Breast epithelium (tissue), 4 donors: ENCODE measurements at places on chromosomes 6 and 20. TPM values are rescaled to one million over a fixed set of nuclear protein-coding genes. Genes with fewer than 3 reads are reported as not detected.

DNA sequence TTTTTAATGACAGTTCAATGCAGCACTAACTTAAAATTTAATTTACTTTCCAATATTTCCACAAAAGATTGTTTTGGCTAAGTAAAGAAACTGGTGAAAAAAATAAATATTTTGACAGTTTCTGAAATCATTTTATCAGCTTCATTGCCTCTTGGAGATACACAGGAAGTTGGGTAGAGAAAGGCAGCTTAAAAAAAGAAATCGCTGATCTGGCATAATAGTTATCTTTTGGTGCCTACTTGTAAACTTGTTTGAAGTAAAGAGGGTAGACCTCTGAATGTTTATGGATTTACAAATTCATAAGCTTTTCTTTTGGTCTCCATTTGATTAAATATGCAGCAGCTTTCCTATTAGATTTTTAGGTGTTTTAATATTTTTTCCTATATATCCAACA, 103.4 kb downstream of the RTN4IP1 start:
- no peaks in the 10 kb centered on the region for H3K36me3 ChIP-seq
- no peaks in the 10 kb centered on the region for H3K27me3 ChIP-seq
- no peaks in the 10 kb centered on the region for H3K4me1 ChIP-seq
- H3K4me3 ChIP-seq, result no peak overlapping the region
- DNase-seq, result no peak
- H3K27ac ChIP-seq, result no peak overlapping the region

GRCh38 chr6:28929887-28930620, 6.3 kb upstream of the TRIM27 start:
- no peaks in the 10 kb centered on the region for H3K36me3 ChIP-seq
- no peaks in the 10 kb centered on the region for H3K4me1 ChIP-seq
- H3K27ac ChIP-seq, result no peak overlapping the region
- no peak for DNase-seq
- H3K4me3 ChIP-seq, result no peak overlapping the region

GRCh38 chr6:110951008-110951407, 7.5 kb upstream of the GTF3C6 start:
- no peak overlapping the region for H3K4me3 ChIP-seq
- no peaks in the 10 kb centered on the region for H3K4me1 ChIP-seq
- no peak overlapping the region for H3K27ac ChIP-seq
- H3K36me3 ChIP-seq, result no peaks in the 10 kb centered on the region

MYO6 gene
- total RNA-seq, result 89.5 TPM

- no peak overlapping the region for H3K27ac ChIP-seq
- H3K36me3 ChIP-seq, result no peaks in the 10 kb centered on the region
- no peaks in the 10 kb centered on the region for H3K27me3 ChIP-seq
- no peak overlapping the region for H3K4me3 ChIP-seq
- peaks cover 26% of the 10 kb centered on the region for H3K4me1 ChIP-seq
These were observed 1.8 kb upstream of the CCND3 start for GRCh38 chr6:41943456-41943855.

DNA sequence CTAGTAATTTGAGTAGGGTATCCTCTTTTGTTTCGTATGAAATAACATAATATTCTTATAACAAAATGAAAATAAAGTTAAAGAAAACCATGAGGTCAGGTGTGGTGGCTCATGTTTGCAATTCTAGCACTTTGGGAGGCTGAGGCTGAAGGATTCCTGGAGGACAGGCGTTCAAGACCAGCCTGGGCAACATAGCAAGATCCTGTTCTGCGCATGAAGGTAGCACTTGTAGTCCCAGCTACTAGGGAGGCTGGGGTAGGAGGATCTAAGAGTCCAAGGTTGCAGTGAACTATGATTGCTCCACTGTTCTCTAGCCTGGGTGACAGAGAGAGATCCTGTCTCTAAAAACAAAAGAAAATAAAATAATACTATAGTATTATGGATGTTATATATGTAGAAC, 145.6 kb downstream of the PDSS2 start:
- H3K36me3 ChIP-seq, result no peaks in the 10 kb centered on the region
- no peaks in the 10 kb centered on the region for H3K4me1 ChIP-seq
- H3K4me3 ChIP-seq, result no peak overlapping the region
- no peak for DNase-seq
- H3K27me3 ChIP-seq, result no peaks in the 10 kb centered on the region

GRCh38 chr6:63458480-63459115, 113.7 kb upstream of the LOC128125822 start:
- no peaks in the 10 kb centered on the region for H3K27me3 ChIP-seq
- no peaks in the 10 kb centered on the region for H3K36me3 ChIP-seq
- H3K27ac ChIP-seq, result no peak overlapping the region
- no peak overlapping the region for H3K4me3 ChIP-seq
- no peaks in the 10 kb centered on the region for H3K4me1 ChIP-seq

DNA sequence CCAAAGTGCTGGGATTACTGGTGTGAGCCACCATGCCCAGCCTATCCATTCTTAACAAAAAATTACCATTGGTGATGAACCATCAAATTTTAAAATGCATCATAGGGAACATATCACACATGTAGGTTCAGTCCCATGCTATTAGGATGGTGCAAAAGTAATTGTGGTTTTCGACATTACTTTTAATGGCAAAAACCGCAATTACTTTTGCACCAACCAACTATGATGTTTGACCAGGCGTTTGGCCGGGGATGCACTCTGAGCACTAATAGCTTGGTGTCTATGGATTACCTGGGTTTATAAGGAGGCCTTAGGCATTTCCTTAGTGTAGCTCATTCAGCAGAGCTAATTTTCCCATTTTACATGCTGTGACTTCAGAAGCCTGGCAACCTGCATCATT, 246.5 kb upstream of the SUPT3H start:
- DNase-seq, result no peak

DNA sequence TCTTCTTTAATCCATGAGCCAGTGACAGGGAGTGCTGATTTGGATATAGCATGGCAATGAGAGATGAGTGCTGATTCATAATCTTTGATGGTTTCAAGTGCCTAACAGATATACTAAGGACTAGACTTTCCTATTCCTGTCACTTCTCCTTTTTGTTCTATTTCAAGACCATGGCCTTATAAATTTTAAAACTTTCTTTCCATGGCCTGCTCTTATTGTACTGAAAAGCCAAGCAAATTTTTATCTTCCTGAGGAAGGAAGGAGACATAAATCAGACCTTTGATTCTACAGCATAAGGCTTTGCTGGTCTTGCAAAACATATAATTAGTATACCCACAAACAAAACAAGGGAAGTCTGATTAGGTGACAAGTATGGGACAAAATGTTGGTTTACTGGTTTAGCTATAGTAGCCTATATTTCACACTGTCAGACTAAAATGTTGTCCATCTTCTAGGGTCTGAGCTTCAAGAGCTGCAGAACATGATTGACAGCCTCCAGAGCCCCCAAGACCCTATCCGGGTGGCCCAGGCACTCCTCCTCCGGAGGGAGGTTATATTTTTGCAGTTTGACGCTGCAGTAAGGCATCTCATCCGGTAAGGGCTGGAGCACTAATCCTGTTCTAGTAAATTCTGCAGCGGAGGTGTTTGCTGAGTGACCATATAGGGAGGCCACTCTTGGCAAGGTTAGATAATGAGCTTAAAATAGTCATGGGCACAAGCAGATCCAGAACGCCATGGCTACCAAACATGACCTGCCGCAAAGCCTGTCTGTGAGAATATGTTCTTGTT, 82.3 kb downstream of the CD164 start:
- no peaks in the 10 kb centered on the region for H3K27me3 ChIP-seq
- DNase-seq, result no peak
- H3K27ac ChIP-seq, result no peak overlapping the region
- H3K4me1 ChIP-seq, result no peaks in the 10 kb centered on the region

DNA sequence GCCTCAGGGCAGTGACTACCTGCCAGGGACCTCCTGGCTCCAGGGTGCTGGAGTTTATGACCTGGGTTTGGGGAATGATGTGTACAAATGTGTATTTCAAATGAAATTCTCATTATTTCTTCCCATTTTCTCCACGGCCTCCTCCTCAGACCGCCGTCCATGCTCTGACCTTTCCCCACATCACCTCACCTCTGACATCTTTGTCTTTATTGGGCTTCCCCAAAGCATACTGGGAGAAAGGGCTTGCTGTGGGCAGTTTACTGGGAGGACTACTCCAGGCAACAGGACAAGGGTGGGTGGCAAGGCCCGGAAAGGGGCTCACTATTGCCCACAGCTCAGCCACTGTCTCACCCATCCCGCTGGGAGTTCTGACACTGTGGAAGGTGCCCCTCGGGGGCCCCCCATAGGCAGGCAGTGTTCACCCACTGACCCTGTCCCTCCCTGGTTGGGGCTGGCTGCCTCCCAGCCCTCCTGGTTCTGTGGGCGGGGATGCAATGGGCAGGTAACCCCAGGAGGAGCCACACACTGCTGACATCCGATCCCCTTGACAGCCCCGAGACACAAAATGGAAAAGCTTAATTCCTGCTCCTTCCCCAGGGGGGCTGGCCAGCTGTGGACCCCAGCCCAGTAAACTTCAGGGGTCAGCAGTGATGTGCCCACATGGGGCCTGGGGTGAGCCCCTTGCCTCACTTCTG, 39.8 kb upstream of the CST7 start:
- no peak for DNase-seq
- H3K27ac ChIP-seq, result no peak overlapping the region
- H3K4me1 ChIP-seq, result no peaks in the 10 kb centered on the region
- H3K36me3 ChIP-seq, result no peaks in the 10 kb centered on the region
- no peak overlapping the region for H3K4me3 ChIP-seq
- H3K27me3 ChIP-seq, result no peaks in the 10 kb centered on the region

GRCh38 chr20:3340443-3340842, 67.0 kb downstream of the DNAAF9 start:
- H3K27me3 ChIP-seq, result no peaks in the 10 kb centered on the region
- no peak for DNase-seq
- no peak overlapping the region for H3K27ac ChIP-seq
- no peaks in the 10 kb centered on the region for H3K36me3 ChIP-seq
- no peaks in the 10 kb centered on the region for H3K4me1 ChIP-seq

ACOT13 gene
- total RNA-seq, result 6.3 TPM

DNA sequence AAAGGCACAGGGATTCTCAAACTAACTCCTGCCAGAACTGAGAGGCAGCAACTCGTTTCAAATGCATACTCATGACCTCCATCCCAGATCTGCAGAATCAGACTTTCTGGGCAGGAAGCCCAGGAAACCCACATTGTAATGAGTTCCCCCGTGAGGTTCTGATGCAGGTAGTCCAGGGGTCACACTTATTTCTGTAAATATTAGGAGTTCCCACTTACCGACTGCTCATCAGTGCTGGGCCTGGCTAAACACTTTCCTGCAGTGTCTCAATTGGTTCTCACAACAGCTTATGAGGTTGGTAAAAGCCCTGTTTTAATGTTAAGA, 11.6 kb downstream of the DUSP15 start:
- DNase-seq, result no peak
- no peak overlapping the region for H3K4me3 ChIP-seq
- H3K27ac ChIP-seq, result no peak overlapping the region
- H3K36me3 ChIP-seq, result no peaks in the 10 kb centered on the region

HLA-DOA gene
- total RNA-seq, result 2.1 TPM

- DNase-seq, result no peak
- peaks cover 10% of the 10 kb centered on the region for H3K4me1 ChIP-seq
- H3K4me3 ChIP-seq, result no peak overlapping the region
- no peak overlapping the region for H3K27ac ChIP-seq
These were observed 7.8 kb upstream of the NR2E1 start for GRCh38 chr6:108157981-108158525.

RSPO4 gene
- total RNA-seq, result not detected

DNA sequence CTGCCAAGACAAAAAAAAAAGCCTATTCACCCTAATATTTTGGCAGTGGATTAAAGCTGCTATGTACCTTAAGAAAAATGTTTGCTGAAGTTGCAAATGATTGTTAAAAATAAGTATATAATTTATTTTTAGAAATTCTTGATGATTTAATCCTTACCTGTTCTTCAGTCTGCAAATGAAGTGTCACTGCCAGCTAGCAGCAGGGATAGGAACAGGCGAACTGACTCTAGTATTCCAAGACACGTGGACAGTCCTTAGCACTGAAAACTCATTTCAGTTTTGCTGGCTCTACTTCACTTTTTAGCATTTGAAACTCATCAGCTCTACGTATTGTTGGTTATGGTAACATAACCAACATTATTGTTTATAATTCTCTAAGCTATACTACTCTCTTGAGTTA, 204.4 kb upstream of the ID4 start:
- H3K36me3 ChIP-seq, result no peaks in the 10 kb centered on the region
- H3K27me3 ChIP-seq, result no peaks in the 10 kb centered on the region
- no peaks in the 10 kb centered on the region for H3K4me1 ChIP-seq
- no peak overlapping the region for H3K4me3 ChIP-seq

DNA sequence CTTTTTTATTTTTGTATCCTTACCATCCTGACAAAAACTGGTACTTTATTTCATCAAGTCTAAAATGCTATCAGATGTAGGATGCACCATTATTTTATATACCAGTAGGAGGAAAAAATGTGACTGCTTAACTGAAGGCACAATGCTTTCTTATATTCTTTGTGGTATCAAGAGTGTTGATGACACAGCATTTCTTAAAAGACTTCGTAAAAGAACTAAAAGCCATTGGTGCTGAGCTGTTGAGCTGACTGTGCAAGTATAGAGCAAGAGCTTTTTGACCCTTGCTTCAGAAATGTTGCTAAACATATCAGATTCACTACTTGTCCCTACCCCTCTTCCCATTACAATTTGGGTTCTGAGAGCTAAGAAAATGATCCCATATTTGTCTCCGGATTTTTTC, 17.5 kb downstream of the SF3B5 start:
- H3K27ac ChIP-seq, result no peak overlapping the region
- H3K4me1 ChIP-seq, result no peaks in the 10 kb centered on the region
- no peak for DNase-seq
- H3K36me3 ChIP-seq, result no peaks in the 10 kb centered on the region
- H3K4me3 ChIP-seq, result no peak overlapping the region
- no peaks in the 10 kb centered on the region for H3K27me3 ChIP-seq

DNA sequence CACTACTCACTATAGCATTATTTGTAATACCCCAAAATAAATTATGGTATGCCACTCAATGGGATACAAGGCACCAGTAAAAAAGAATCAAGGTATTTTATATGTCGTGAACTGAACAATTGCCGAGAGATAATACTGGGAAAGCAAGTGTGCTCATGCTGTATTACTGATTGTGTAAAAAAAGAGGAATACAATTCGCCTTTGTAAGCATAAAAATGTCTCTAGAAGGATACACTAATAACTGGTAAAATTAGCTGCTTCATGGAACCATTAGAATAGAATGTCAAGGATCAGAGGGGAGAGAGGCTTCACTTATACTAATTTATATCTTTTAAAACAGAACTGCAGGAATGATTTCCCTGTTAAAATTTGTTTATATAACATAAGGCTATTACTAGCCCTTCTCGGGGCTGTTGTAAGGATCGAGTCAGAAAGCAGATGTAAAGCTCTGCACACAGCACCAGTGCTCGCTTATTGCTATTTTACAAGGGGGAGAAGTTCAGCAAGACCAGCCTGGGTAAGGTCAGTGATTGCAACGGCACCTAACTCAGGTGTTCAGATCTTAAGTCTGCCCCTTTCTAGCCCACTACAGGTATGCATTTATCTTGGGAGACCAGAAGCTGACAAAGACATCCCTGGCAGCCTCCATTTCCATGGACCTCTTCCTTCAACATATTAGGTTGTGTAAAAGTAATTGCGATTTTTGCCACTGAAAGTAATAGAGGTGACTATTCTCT, 61.6 kb downstream of the MYH7B start:
- H3K27me3 ChIP-seq, result no peaks in the 10 kb centered on the region
- no peak overlapping the region for H3K27ac ChIP-seq
- DNase-seq, result no peak
- no peak overlapping the region for H3K4me3 ChIP-seq
